ENCODE measurements at places on chromosomes 7 and 10.

GRCh38 chr7:55895021-55895420, 7.8 kb downstream of the ZNF713 start:
- DNase-seq: no peak

GRCh38 chr10:126066456-126066855, 170.1 kb downstream of the FANK1 start:
- DNase-seq: no peak

GRCh38 chr7:1120791-1121190, 32.9 kb downstream of the GPER1 start:
- no peak for DNase-seq

DNA sequence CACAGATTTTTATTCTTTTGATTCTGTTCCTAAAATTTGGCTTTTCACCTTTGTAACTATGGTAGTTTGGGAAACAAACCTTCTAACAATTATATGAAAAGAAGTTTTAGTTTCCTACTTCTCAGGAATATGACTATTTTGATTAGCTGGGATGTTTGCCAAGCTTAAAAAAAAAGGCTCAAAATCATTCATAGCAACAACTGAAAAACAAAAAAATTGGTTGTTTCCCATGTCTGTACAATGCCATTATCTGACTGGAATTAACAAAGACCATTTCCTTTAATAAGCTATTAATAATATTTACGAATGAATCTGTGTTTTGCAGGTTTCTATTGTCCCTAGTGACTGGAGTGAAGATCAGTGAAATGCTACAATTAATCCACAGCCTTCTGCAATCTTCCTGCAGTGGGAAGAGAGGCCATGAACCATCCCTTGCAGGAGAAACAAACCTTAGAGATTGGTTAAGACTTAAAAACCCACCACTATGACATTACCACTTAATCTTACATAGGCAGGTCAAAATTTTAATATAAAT, 4.2 kb downstream of the PURB start:
- DNase-seq: no peak

DNA sequence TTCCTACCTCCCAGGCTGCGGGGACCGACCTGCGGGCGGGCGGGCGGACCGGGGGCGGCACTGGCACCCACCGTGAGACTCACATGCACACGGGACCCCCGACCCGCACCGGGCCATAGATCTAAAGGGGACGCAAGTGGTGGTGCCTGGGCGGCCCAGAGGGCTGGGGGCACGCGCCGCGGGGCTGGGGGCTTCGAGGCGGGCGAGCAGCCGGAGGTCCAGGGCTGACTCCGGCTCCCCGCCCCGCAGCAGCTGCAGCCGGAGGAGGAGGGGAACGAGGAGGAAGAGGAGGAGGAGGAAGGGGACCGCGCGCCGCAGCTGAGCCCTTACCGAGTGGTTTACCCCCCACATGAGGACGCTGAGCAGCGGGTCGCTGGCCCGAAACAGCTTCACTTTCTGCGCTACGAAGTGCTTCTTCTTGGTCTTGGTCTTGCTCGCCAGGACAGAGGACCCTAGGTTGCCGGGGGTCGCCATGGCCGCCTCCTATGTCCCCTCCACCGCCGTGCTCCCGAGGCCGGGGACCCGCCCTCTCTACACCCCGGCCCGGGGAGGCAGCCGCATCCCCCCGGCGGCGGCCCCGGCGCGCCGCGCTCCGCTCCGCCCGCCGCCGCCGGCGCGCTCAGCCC, 412 bp downstream of the PIP4K2A start:
- DNase-seq: peak; percentile 9

GRCh38 chr7:5177060-5177459, 13.0 kb upstream of the WIPI2 start:
- DNase-seq: no peak

DNA sequence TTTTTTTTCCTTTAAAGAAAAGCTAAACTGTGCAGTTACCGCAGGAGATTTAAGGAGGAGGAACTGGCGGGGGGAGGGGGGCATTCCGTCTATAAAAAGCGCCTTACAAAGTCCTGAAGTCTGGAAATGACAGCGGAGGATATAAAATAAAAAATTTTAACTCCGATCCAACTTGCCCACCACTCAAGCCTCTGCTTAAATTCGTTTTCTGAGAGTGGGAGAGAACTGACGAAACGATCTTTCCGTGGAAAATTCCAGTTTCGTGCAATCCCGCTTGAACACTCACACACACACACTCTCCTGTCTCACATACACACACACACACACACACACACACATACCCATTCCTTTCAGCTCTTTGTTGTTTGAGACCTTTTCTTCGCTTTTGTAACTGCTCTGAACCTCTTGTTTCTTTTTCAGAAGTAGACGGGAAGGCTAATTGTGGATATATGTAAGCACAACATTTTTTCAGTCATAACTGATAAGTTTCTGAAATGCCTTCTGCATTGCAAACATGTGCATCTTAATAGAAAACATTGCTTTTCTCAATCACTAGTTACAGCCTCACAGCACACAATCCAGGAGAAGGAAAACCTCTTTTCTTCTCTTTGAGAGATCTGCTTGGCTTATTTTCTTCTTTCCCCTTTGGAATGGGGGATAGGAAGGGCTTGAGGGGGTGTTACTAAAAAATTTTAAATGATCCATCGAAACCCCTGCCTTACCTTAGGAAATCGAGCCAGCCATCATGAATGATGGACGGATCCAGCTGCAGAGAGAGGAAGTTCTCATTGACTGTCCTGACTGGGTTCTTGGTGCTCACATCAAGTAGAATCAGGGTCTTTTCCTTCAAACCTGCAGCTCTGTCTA, 628 bp downstream of the HPSE2 start:
- DNase-seq: no peak

GRCh38 chr10:11720260-11720741, 21.9 kb upstream of the ECHDC3 start:
- no peak for DNase-seq

- DNase-seq: no peak
Measured at GRCh38 chr7:101128040-101128834, 1.3 kb downstream of the SERPINE1 start.

DNA sequence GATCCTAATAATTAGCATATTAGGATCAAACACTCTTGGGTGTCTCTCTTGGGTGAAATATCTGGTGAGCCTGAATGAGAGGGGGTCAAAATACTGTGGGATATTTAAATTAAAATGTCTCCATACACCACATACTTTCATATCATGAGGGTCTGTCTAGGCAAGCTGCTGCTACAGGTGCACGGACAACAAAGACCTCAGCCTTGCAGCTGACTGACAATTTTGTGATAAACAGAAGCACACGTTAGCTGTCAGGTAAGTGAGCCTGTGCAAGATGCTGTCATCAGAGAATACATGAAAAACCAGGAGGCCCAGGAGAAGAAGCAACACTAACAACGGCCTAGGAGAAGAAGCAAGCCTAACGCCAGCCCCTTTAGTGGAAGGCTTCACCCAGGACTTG, 247.5 kb downstream of the ADARB2 start:
- DNase-seq: no peak

Measured in activated T-helper 1 cell treated with anti-CD3 and anti-CD28 coated beads, Interleukin-2, amount 50 U/mL, for 16 hours (primary cell).